ENCODE measurements at places on chromosomes 6 and 20.
A peak's percentile ranks its signal among the peaks of the same experiment; 100 is the strongest.

DNA sequence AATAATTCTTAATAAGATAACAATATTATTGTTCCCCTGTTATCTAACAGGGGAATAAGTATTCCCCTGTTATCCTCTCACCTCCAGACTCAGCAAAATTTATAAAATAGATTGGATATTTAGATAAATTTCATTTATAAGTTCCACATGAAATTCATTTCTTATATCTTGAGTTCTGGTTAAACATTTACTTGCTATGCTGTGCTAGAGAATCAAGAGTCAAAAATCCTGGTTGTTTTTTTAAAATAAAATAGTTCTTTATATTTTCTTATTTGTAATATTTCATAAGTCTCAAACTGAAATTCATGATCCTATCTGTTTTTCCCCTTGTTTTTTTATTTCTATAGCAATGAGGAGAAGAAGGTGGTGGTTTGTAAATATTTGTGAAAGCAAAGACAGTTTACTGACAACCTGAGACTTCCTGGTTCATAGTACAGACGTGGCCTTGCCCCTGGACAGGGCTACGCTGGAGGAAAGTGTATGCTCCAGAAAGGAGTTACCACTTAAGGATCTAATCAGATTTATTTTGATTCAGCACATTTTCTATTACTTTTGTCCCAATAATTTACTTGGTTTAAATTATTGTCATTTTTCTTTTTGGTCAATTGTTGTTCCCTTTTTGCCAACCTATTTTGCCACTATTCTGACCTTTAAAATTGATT lies 37.8 kb upstream of the MARCKS start:
- no peak for ATAC-seq

DNA sequence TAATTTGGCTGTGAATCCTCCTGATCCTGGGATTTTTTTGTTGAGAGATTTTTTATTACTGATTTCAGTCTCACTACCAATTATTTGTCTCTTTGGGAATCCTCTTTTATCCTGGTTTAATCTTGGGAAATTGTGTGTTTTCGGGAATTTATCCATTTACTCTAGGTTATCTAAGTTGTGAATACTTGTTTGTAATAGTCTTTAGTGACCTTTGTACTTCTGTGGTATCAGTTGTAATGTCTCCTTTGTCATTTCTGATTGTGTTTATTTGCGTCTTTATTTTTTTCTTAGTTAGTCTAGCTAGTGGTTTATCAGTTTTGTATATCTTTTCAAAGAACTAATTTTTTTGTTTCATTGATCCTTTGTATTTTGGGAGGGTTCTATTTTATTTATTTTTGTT lies 27.3 kb upstream of the ZNF337 start:
- ATAC-seq, result no peak

DNA sequence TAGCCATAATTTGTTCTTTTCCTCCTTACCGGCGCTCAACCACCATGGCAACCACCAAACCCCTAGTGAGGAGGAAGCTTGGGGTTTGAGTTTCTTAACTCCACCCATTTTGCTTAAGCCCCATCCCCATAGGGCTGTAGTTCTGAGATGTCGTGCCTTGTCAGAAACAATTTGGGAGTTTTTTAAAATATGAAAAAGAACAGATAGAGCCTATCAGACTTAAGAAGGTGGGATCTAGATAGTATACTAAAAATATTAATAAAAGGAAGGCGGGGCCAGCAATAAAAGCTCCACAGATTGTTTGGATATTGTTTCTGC lies 5.6 kb downstream of the BRD2 start:
- ATAC-seq, result no peak

DNA sequence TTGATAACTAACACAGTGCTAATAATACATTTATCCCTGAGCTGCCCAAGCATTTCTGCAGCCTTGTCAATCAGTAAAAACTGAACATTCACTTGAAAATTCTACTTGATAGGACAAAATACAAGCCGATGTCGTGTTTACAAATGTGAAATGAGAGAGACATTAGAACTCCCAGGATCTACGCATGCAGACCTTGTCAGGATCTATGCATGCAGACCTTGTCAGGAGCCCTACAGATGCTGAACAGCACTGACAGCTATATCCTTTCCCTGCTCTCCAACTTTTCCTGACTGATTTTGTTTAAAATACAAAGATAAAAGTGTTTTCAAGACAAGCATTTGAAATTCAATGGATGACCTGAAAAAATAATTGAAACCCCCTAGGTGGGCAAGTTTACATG lies 28.9 kb downstream of the INSM1 start:
- no peak for ATAC-seq

- ATAC-seq, result no peak
These were observed 79.9 kb upstream of the CCDC167 start for GRCh38 chr6:37579444-37580067.

DNA sequence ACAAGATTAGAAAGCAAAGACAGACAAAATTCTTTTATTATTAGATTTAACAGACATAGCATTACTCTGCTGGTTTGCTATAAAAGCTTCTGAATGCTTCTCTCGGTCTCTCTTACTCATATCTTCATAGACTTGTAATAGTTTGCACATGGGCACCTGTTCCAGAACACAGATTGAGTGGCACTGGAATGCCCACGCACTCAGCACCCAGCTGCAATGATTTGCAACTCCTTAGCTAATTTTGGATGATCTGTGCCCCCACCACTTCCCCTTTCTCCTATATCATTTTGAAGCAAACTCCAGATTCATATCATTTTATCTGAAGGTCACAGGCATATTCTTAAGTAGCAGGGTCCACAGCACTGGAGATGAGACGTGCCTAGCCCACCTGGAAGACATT lies 148.8 kb downstream of the CFAP61 start:
- ATAC-seq, result peak; percentile 51

DNA sequence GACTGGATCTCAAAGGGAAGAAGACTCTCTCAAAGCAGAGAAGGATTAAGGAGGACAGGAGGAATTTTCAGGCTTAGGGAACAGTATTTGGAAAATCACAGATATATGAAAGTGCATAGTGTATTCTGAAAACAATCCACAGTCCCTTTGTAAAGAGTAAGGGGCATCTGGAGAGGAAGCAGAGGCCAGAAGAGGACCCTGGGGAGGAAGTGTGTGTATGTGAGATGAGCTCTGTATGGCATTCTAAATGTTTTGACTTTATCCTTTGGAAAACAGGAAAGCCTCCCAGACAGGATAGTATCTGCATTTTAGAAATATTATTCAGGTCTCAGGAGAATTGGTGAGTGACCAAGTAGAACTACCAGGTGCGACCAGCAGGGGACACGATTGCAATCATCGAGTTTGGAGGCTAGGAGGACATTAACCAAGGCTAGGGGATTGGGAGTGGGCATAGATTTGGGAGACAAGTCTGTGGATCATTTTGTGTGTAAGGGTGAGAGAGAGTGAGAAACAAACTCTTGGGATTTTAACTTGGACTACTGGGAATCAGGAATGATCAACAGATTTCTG lies 38.3 kb upstream of the FAM184A start:
- ATAC-seq, result no peak

- ATAC-seq, result no peak
These were observed 64.9 kb upstream of the NUP153 start for GRCh38 chr6:17771609-17772008.

GRCh38 chr20:61603715-61604114 lies 351.7 kb downstream of the CDH4 start:
- no peak for ATAC-seq

DNA sequence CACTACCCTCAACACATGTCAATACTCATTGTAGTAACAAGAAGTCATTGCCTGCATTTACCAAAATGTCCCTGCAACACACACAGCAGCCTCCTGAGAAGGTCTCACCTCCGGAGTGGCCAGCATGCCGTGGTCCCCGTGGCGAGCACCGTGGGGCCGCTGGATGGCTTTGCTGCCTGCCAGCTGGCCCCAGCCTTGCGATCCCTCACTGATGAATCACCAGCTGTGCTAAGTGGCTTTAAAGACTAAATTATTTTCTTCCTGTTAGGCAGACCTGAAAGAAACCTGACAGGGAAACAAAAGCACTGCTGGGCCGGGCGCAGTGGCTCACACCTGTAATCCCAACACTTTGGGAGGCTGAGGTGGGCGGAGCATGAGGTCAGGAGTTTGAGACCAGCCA lies 306.7 kb downstream of the CDH4 start:
- no peak for ATAC-seq

DNA sequence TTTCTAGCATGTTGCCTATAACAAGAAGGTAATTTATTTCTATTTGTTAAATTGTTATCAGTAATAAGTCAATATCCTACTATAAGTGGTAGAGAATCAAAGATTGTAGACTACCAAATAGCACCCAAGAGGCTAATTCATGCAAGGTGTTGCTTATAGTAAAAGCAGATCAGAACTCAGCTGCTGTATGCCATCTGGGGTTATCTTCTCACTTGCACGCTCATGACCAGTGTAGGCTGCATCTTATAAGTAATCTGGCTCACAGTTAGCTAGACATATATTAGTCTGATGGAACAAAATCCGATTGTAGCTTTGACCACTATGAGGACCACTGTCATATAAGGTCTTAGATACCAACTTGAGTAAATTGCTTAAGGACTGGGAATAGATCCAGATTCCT lies 17.0 kb downstream of the TOP1 start:
- ATAC-seq, result no peak

DNA sequence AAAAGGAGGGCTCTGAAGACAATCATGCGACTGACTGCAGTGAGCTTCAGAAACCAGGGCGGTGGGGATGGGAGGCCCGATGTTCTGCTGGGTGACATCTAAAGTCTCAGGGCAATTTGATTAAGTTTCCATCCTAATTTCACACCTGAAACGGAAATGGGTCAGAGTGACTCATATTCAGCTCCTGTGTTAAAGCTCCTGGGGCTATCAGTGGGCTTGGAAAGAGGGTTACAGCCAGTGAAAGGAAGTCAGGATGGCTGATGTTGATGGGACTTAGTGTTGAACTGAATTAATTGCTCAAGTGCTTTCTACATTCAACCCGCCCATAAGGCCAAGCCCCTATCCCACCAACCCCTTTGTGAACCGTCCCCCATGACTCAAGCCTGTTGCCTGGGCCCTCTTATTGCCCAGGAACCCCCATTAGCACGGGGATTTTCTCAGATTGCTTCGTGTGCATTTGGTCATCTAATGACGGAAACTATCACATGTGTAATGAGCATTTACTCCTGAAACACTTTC lies 47.1 kb upstream of the TBC1D7 start:
- peak; percentile 82 for ATAC-seq

- ATAC-seq, result no peak
These were observed 106.9 kb downstream of the SLC23A2 start for GRCh38 chr20:4894409-4894808.

DNA sequence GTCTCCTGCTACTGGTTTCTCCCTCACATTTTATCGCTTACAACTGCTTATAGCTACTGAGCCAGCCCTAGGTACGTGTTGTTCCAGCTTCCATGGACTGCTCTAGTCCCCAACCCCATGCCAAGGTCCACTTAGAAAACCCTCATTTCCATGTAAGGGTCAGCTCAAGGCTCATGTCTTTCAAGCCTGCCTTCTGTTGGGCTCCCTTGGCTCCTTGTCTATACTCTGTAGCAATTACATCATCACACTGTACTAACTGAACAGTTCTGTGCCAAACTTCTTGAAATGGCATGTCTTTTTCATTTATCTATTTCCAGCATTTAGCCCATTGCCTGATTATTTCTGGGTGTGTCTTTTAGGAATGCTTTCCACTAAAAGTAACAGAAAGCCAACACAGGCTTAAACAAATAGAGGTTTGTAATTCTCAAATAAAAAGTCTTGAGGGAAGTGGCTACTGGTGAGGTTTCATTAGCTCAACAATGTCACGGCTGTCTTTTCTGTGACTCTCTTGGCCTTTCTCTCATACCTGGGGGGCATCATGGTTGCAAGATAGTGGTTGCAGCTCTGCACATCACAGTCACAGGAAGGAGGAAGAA lies 317.6 kb downstream of the TPBG start:
- no peak for ATAC-seq

GRCh38 chr20:63534427-63534830 lies 2.7 kb downstream of the PTK6 start:
- no peak for ATAC-seq

- no peak for ATAC-seq
These were observed 19.2 kb downstream of the KCNG1 start for GRCh38 chr20:51003753-51004152.

DNA sequence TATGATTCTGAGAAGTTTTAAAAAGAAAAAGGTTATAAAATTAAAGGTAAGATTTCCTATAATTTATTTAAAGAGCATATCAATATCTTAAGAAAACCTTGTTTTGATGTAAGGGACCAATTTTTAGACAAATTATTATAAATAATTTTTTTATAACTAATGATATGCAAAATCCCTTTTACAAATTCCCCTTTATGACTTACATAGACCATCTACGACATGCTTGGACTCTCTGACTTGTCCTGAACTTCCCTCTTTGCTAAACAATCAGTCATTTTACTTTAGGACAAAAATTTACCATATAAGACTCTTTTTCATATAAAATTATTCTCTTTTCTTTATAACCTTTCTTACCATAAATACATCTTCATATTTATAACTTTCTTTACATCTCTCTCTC lies 15.3 kb upstream of the ANGPT4 start:
- no peak for ATAC-seq

GRCh38 chr20:55009066-55009465 lies 533.7 kb downstream of the DOK5 start:
- no peak for ATAC-seq

- no peak for ATAC-seq
These were observed 284.5 kb downstream of the PRKN start for GRCh38 chr6:162443101-162443500.

DNA sequence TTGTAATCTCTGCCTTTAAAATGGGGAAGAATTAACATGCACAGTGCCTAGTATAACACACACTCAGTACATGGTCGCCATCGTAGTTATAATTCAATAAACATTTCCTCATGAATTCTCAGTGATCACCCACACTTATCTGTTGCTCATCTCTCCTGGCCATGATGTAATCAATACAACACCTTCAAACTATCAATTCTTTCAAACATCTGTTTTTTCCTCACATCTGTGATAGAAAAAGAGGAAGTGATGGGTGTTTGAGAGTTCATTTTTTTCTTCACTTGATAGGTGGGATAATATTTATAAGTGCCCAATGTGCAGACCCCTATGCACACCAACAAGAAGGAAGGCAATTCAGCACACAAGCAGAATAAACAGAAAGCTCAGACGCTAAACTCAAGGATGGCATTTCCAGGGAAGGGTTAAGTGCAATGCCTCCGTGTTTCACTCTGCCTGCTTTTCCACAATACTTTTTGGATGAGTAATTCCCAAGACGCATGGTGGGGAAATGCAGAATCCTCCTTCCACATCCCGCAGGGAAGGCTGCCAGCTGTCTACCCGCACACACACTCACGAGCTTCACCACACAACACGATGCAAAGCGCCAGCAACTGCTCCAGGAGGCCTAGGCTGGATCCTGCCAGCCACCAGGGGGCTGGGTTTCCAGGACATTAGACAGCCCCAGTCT lies 100.3 kb downstream of the GMPR start:
- ATAC-seq, result no peak

GRCh38 chr20:59120919-59121318 lies 42.7 kb upstream of the ZNF831 start:
- ATAC-seq, result peak; percentile 42

Measured in stimulated activated memory B cell treated with anti-CD40 and anti-IgM and Interleukin-4, amounts not matched to agents 10 μg/mL and 1 μg/mL and 100 μg/mL, for 72 hours (primary cell).